ENCODE measurements at places on chromosomes 7 and 10. TPM values are rescaled to one million over a fixed set of nuclear protein-coding genes. Genes with fewer than 3 reads are reported as not detected.

Gene ANXA8
- not detected for total RNA-seq

DNA sequence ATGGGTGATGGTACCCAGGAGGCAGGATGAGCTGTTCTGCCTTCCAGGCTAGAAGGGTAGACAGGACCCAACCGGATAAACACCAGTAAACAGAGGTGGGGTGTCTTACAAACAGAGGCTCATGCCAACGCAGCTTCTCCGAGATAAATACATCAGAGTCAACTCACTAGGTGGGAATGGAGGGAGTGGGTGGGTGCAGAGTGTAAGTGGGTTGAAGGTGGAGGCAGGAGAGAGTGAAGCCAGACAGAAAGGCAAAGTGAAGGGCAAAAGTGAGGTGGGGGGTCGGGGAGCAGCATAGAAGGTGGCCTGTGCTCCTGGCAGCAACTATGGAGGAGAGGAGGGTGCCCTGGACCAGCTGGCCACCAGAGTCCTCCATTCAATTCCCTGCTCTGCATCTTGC, 40.4 kb upstream of the COL13A1 start:
- DNase-seq, result peak; percentile 37

GRCh38 chr7:148898845-148899484, 14.9 kb upstream of the EZH2 start:
- DNase-seq, result no peak

DNA sequence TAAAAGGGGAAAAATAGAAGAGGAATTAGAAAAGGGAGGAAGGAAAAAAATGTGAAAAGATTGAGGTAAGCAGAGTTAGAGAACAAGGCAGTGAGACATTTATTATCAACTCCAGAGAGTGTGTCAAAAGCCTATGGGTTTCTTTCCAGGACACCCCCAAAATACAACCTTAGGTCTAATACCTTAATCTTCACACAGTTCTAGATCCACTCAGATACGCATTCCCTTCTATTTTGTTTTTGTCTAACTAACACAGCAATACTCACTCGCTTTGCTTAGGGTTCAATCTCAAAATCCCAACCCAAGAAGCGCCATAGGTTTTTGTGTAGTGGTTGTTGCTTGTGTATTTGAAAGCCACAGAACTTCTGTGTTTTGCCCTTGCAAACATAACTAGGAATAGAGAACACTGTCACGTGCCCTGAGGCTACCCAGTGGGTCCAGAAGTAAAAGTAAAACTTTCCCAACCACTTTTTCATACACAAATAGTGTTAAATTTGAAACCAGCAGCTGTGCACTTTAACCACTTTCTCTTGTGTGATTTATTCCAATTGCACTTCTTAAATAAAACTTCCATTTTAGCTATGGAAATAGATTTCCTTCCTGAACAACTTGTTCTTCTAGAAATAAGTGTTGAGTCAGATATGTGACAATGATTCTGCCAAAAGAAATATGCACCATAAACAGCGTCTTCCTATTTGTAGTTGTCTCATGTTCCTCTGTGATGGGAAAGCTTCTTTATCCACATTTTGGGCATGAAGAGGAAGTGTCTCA, 414.7 kb upstream of the GHITM start:
- no peak for DNase-seq

GRCh38 chr10:92593619-92594588, 974 bp downstream of the KIF11 start:
- DNase-seq, result no peak

DNA sequence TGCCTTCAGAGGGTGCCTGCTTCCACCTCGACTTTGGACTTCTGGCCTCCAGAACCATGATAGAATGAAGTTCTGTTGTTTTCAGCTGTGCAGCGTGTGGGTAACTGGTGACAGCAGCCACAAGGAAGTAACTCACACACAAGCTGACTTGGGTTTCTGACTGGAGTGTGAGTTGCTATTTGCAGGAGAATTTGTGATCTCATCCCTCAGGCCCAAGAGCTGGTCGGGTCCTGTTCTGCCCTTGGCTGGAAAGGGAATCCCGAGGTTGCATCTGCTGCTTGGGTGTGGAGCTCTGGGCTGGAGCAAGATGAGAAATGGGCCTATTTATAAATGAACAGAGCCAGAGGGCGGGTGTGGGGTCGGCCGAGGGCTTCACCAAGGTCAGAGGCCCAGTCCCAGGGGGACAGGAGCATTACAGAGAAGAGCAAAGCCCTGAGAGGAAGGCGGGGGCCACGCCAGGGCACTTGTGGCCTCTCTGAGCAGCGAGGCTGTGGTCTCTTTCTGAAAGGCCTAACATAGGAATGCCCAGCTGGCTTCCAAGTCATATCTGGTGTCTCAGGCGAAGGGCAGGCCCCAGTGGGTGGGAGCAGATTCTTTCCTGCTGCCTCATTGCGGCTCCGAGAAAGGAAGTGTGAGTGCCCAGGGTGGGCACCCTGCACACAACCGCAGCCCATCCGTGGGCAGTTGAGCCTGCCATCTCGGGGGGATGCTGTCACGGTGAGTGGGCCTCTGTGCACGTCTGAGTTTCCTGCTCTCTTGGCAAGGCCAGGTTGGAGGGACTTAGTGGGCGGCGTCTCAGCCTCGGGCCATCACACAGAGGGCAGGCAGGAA, 26.5 kb upstream of the C10orf71 start:
- DNase-seq, result peak; percentile 87

Gene AS3MT
- total RNA-seq, result 1.2 TPM

Gene MGMT
- 17.6 TPM for total RNA-seq

Gene FAM25G
- not detected for total RNA-seq

DNA sequence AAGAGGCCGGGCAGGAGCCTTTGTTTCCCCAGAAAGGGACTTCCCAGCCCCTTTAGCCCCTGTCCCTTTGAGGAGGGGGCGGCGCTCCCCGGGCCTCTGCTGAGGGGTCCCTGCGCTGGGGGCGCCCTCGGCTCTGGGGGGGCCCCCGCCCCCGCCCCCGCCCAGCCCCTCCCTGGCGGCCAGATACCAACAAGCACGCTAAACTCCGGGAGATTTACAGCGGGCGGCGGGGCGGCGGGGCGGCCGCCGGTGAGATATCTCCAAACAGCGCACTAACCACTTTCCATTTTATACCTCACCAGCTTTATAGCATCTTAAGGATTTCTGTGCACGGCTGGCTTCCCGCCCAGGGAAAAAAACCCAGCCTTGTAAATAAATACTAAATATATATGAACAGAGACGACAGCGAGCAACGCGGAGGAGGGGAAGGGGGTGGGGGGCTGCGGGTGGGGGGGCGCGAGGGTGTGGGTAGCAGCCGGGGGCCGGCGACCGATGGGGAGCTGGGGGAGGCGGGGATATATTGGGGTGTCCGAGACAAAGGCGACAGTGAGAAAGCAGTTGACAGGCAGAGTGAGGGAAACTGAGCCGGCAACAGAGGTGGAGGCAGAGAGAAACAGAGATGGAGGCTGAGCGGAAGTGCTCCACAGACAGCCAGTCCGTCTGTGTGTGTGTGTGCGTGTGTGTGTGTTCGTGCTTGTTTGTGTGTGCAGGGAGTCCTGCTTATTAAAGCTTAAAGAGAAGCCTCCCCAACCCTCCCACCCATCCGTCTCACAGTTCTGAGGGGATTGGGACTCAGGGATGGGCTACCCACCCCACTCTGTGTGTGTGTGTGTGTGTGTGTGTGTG, 85.8 kb downstream of the HIF1AN start:
- DNase-seq, result peak; percentile 54

DNA sequence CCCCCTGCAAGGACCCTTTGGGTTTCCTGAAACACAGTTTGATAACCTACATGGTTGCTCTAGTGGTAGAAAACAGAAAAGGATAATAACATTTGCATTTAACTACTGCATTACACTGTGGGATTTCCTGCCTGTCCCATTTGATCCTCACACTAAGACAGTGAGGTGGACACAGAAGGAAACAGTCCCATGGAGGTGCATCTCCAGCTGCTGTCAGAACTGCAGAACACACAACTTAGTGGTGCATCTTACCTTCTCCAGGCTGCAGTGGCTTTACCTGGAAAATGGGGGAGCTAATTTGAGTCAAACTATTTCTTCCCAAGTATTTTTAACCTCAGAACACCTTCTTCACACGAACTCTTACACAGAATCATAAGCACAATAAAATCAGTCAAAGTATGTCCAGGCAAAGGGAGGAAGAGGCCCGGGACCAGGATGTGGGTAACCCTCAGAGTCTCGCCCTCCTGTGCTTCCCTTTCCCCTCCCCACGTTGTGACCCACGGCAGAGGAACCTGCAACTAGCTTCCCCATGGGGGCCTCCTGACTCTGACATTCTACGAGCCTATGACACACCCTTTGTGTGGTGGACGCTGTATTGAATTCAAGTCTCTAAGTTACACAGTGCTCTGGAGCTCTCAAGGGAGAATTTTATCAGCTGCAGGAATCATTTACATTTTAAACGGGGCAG, 33.7 kb downstream of the SCRN1 start:
- DNase-seq, result no peak

GRCh38 chr7:109893231-109893630, 1197.7 kb upstream of the LRRN3 start:
- no peak for DNase-seq

DNA sequence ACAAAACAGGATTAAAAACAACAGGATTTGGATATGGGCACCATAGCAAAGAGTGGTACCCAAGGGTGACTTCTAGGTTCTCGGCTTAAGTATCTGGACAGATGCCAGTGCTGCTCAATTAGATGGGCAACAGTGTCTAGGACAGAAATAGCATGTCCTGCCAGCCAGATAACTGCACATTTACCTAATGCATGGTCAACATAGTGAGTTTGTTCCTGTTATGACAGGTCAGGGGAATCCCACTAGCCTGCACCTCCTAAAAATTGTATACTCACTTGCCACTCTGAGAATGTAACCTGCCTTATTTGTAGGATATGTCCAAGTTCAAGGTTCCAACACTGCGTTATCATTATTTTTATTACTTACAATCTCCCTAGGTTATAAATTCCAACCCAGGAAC, 471.7 kb downstream of the GRM8 start:
- no peak for DNase-seq

Gene ANKRD16
- total RNA-seq, result 3.6 TPM

All from posterior vena cava (tissue), 2 donors.